Erythroblast (primary cell): ENCODE measurements at places on chromosomes 4 and X.
A peak's percentile ranks its signal among the peaks of the same experiment; 100 is the strongest.

- no peak for DNase-seq
These were observed 67.4 kb upstream of the INPP4B start for GRCh38 chr4:142913461-142914030.

GRCh38 chrX:103800318-103800717 is 23.7 kb downstream of the PLP1 start:
- DNase-seq, result no peak

DNA sequence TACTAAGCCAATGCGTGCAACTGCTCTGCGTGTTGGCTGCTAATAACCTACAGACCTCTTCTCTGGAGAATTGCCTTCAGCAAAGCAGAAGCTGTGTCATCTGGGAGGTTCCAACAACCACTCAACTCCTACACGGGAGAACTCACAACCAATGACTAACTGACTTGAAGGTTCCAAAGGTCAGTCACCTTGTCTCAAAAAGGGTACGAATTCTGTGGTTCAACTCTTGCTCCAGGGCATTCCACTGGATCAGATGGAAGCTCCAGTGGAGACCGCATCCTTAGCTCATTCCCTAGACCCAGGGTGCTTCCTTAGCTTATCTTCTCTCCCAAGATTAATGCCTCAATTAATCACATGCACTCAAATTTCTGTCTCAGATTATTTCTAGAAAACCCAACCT is 222.7 kb downstream of the CHIC2 start:
- DNase-seq, result no peak

- DNase-seq, result no peak
These were observed 901.0 kb downstream of the FAT4 start for GRCh38 chr4:126215759-126216158.

DNA sequence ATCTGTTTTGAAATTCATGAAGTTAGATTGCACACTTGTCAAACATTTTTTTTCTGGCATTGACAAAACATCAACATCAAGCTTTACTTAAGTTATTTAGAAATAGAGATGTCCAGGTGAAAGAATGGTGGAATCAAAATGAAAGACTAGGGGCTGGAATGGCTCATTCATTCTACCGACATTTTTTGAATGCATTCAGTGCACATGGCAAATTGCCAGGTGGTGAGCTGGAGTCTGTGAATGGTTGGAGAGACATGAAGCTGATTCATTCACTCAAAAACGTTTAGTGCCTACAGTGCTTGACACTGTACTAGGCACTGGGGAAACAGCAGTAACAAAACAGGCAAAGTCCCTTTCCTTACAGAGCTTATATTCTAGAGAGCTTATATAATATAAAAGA is 292.4 kb downstream of the PPP1R2C start:
- DNase-seq, result no peak

DNA sequence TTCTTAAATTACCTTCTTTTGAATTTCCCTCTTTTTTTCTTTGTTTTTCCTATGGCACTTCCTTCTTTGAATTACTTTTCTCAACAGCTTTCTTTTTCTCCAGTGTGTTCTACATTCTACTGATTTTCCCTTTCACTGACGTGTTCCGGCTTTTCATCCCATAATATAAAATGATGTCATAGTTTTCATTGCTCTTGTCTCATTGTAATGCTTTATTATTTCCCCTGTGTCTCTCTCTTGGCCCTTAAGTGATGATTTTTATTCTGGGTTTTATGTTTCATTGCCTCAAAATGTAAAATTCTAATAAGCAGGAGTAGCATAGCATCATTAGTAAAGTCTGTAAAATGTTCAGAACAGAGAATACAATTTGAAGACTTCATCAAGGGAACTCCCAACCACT is 299.3 kb downstream of the KCTD8 start:
- DNase-seq, result no peak

- DNase-seq, result no peak
These were observed 24.2 kb downstream of the IQSEC2 start for GRCh38 chrX:53257166-53257565.

DNA sequence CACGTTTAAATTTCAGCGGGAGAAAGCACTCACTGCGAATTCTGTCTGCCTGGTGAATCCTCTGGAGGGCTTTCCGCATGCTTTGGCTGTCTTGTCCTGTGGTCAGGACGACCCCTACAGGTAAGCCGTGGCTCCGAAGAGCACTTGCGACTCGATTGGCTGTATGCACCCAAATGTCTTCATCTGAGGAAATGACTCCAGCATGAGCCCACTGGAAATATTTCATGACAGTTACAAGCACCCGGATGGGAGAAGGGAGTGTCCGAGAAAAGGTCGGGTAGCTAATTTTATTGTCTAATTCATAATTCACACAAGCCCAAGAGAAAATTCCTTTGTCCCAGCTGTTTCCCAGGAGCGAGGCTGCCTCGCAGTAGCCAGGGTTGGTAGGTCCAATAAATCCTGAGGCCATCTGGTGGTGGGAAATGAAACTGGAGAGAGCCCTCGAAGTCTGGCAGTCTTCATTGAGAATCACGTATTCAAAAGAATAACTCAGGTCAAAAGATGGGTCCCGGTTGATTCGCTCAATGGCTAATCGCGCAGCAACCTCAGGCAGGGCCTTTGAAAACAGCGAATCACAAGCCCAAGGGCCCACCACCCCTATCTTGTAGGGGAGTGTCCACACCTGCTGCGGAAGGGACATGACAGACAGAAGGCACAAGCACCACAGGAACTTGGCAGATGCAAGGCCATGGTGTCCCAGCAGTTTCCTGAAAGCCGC is 6.6 kb downstream of the GUCY2F start:
- DNase-seq, result peak; percentile 21

DNA sequence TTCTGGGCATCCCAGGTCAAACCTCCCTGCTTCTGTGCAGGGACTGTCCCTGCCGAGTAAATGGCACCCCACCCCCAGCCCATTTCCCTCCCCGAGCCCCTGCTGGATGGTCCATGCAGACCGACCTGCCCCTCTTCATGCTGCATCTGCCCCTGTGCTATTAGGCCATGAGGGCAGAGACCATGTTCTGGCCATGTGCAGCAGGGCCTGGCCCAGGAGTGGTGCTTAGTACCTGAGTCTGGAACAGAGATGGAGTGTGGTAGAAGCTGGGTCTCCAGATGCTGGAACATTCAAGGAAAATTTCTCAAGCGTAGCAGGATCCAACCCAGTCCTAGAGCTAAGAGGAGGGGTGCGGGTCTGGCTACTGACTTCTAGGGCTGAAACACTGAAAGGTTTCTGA is 15.3 kb upstream of the UBA1 start:
- no peak for DNase-seq

GRCh38 chr4:37322122-37322521 is 77.6 kb downstream of the NWD2 start:
- DNase-seq, result no peak

DNA sequence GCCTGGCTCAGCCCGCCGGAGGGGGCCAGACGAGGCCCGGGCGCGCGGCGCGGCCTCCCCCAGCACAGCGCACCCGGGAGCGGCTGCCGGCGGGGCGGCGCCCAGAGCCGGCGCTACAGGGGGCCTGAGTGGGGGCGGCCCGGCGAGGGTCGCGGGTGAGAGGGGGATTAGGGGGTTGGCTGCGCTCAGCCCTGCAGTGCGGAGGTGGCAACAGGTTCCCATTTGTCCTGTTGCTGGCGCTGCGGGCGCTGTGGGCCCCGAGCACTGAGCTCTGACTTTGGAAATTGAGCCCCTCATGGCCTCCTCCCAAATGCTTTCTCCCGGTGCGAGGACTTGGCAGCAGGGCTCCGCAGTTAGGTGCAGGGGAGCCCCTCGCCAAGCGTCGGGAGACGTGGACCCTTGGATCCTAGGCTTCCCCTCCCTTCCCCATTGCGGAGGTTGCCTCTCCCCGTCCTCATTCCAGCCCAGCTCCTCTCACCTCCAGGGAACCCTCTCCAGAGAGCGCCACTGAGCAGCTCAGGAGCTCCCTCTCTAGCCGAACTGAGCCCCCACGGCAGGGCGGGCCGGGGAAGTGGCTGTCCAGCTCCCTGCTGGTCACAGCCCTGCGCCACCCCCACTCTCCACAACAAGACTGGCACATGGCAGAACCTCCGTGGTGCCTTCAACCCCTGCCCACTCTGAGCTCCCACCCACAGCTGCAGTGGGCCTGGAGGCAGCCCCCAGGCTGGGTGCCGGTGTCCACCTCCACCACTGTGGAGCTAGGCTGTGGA is 2.5 kb upstream of the DUSP9 start:
- no peak for DNase-seq

DNA sequence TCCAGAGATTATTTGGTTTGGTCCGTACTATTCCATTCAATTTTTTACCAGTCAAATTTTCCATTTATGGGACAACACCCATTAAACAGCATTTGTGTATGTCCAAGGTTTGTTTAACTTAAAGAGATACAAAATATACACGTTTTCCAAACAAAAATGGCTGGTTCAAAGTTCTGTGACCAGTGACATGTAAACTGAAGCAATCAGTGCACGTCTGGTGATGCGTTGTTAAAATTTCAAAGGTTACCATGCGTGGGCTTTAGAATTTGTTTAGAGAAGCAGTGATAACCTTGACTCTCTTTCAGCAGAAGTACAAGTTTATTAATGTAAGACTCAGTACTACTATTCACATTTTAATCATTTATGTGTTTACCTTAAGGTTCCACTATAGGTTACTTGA is 25.2 kb upstream of the ALB start:
- no peak for DNase-seq

- DNase-seq, result no peak
These were observed 26.0 kb upstream of the ENPEP start for GRCh38 chr4:110449947-110450346.

- DNase-seq, result no peak
These were observed 52.8 kb downstream of the SPRY1 start for GRCh38 chr4:123449362-123449761.

GRCh38 chrX:68932611-68933010 is 103.8 kb downstream of the EFNB1 start:
- no peak for DNase-seq

DNA sequence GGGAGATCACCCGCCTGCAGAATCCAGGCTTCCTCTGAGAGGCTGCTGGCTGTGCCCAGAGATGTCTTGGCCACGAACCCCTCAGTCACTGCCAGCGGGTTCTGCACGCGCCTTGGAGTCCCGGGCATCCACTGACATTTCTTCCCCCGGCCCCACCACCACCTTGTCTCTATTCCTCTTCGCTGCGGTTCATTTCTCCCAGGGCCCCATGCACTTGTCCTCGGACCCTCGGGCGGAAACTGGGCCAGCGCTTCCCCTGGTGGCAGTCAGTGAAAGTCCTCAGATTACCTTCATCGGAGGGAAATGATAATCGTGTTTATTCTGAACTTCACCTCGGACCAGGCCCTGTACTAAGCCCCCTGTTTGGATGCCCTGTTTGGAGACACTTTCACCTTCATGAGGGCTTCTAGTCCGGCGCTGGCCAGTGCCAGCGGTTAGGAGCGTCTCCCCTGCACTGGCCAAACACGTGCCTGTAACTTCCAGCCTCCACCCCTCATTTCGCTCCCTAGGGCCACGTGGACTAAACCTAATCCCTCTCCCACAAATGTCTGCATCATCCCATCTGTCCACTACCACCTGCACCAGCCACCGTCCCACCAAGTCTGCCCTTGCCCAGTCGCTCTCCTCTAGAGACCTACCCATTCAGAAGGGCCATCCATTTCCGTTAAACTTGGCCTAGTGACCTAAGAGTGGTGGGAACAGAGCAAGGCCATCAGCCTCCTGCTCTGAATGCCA is 82.0 kb downstream of the DCTD start:
- DNase-seq, result no peak

GRCh38 chrX:153969904-153970356 is 1.7 kb downstream of the HCFC1 start:
- DNase-seq, result no peak

- DNase-seq, result no peak
These were observed 30.3 kb upstream of the TMSB15B start for GRCh38 chrX:103932133-103932532.

DNA sequence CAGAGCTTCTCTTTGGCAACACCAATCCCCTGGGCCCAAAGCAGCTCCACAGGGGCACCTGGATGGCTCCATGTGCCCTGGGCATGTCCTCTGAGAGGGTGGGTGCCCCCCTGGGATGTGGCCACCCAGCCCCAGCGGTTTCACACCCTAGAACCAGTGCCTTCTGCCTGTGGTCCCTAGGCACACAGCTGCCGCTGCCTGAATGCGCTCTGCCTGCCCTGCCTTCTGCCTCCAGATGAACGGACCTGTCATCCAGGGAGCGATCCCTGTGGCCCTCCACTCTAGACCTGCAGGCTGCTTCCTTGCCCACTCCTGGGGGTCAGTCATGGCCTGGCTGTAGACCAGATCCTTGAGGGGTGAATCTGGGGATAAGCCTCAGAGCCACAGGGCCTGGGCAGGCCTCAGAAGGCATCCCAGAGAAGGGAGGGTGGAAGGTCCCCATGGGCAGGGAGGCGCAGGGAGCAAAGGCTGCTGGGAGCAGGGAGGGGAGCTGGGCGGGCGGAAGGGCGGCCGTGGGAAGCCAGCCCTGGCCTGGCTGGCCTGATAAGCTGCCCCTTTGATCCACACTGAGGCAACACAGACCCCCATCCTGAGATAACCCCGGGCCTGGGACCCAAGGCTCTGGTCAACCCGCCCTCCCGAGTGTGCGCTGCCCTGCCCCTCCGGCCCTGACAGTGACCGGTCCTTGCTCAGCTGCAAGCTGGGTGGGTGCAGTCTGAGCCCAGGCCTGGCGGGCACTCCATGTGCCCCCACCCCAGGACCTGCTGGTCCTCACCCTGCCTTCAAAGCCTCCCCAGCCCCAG is 8.1 kb upstream of the FGFR3 start:
- peak; percentile 91 for DNase-seq

DNA sequence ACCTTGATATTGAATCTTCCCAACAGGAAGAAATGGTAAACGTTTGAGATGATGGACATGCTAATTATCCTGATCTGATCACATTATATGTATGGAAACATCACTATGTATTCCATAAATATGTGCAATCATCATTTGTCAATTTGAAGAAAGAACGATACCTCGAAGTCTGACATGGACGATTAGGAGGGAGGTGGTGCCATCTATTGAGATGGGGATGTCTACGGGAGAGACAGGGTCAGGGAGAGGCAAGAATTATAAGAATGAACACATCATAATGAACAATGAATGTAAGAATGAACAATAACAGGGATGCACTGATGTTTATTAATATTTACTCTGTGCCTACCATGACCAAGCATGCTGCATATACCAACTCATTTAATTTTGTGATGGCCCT is 93.7 kb upstream of the SOD3 start:
- no peak for DNase-seq

GRCh38 chr4:26197018-26197779 is 123.6 kb upstream of the RBPJ start:
- no peak for DNase-seq

- DNase-seq, result peak; percentile 45
These were observed 12.4 kb upstream of the EOLA2 start for GRCh38 chrX:149950681-149951080.
